ENCODE measurements at places on chromosomes 11 and 22.
A peak's percentile ranks its signal among the peaks of the same experiment; 100 is the strongest.

GRCh38 chr11:75773595-75774353 is 5.2 kb downstream of the DGAT2 start:
- peak; percentile 31 for DNase-seq

GRCh38 chr11:17607591-17608570 is 60.8 kb downstream of the OTOG start:
- DNase-seq: peak; percentile 9

DNA sequence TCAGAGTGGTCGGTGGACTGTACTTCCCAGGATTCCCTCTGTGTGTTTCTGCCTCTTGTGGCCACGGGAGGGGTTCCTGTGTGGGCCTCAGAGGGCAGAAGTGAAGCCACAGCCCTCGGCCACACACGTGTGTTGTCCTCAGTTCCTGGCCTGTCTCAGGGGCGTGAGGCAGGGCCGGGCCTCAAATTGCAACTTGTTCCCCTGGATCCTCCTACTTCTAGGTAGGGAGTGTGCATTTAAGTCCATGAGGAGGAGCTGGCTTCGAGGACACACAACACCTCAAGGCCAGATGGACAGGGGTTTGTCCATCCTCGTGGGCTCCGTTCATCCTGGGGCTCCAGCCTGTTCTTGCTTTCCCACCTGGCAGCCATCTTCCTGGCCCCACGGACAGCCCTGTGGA is 573.0 kb downstream of the TBC1D22A start:
- DNase-seq: no peak

DNA sequence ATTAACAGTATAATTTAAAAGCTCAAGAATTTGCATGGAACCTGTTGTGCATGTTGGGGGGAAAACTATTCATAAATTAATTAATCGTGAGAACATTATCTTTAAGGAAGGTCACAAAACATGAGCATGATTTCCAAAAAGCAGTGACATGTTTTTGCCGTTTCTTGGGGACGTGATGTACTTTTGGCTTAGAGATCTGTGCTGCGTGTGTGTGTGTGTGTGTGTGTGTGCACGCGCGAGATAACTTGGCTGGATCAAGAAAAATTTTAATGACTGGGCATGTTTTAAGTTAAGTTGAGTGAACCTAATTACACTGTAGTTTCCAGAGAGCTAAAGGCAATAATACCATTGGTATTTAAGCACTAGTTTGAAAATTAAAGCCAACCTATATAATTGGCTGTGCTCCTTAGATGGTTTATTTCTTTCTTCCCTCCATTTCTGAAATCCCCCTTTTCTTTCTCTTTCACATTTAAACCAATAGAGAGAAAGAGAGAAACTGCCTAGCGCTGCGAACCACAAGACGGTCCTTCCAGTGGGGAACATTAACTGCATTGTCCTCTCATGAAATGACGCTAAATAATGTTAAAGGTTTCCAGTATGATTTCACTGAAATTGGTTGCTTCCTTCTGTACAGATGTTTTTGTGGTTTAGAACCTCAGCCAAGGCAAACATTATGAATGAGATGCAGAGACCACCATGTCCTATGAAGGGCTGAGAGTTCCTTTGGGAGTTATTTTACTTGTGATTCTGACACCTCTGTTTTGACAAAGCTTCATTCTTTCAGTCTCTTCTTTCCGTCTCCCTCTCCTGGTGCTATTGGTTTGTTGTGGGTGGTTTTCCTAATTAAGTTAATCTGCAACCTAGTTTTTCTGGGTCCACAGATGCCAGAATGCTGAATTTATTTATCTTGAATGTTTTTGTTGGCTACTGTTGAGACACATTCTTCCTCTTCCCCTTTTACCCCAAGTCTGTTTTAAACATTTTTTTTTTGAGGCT is 51.7 kb downstream of the ZBTB16 start:
- no peak for DNase-seq

DNA sequence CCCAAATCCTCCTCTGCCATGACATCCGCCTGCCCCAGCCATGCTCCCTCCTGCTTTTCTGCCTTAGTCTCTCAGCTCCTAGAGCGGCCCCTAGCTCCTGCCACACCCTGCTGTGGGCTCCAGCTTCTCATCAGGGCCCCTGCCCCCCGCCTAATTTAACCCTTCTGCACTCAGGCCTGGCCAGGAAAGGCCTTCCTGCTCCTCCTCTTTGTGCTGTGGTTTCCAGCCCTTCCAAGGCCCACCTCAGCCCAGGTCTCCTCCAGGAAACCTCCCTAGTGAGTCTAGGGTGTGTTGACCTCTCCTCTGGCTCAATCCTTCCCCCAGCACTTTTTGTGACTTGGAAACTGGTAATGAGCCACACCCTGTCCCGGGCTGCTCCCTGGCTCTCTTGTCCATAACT is 11.3 kb downstream of the PTPN5 start:
- no peak for DNase-seq

GRCh38 chr11:17702876-17703275 is 16.5 kb upstream of the MYOD1 start:
- no peak for DNase-seq

DNA sequence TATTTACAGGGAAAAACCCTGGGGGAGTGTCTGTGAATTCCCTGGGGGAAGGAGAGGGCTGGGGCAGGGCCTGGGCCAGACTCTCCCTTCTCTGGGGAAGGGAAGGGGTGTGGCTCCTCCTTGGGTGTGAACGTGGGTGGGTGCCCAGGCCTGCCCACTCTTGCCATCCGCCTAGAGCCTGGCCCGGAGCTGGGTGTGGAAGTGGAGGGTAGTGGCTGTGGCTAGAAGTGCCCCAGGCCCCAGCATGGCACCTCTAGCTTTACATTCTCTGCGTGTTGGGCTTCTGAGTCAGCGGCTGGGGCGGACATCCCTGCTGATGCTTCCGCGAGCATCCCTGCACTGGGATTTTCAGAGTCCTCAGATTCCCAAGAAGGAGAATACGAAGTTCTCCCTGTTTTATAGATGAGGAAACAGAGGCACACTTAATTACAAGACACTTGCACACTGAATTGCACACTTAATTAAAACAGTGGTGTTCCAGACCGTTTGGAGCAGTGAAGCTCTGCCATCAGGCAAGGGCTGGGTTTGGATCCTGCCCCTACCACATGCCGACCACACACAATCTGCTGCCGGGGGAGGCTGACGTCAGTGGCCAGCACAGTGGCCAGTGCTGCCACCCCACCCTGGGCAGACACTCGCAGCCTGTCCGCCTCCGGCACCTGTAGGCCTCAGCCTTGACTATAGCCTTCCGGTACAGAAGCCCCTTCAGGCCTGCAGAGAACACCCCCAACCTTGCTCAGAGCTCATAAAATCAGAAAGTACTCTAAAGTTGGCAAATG is 7.6 kb downstream of the BAD start:
- DNase-seq: no peak

DNA sequence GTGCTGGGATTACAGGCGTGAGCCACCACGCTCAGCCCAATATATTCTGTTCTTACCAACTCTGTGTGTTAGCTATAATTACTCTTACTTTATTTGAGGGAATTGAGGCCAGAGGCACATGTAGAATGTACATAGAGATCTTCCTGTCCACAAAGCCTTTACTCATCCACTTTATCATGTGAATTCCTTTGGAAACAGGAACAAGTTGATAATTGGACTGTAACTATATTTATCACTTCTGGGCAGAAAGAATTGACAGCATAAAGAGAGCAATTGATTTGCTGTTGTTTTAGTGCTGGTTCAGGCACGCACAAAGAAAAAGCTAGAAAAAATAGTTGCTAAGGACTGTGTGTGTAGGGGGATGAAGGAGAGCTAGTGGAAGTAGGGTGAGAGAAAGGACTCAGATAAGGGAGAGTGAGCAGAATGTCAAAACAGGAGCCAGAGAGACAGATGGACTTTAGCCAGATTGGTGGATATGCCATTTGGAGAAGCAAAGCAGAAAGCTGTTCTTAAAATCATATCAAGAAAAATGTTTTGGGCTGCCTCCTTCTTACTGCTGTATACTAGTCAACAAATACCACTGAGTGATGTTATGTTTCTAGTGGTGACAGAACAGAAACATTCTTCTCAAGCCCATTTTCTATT is 929.8 kb upstream of the CNTN5 start:
- no peak for DNase-seq

DNA sequence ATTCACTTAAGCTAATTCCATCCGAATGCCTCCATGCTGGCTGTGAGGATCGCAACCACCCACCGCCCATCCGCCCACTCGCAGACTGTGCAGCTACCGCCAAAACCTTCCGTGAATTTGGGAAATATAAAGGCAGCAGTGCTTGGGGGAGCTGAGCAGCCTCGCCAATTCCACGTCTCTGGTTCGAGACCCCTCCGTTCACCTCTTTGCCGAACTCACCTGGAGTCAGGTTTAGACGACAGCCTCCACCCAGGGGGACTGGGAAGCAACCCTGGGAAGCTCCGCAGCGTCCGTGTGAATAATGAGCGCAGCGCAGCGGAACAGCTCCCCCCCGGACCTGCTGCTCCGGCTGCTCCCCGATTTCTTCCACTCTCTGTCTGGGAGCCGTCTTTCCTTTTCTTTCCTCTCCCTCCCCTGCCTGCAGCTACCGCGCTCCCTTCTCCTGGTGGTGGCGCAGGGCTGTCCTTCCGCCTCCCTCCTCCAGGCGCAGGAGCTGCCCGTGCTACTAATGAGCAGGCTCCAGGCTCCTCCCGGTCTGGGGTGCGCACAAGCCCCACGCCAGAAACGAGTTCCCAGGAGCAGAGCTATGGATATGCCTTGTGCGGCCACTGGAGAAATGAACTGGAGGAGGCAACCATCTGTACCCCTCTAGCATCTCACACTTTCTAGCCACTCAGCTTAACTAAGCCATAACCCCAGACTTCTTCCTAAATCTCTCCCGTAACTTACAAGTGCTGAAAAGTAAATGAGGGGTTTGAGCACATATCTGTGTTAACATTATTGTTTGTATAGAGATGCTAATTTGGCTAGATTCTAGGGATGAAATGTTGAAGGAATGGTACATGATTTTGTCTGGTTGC is 107.3 kb downstream of the XKR3 start:
- no peak for DNase-seq

DNA sequence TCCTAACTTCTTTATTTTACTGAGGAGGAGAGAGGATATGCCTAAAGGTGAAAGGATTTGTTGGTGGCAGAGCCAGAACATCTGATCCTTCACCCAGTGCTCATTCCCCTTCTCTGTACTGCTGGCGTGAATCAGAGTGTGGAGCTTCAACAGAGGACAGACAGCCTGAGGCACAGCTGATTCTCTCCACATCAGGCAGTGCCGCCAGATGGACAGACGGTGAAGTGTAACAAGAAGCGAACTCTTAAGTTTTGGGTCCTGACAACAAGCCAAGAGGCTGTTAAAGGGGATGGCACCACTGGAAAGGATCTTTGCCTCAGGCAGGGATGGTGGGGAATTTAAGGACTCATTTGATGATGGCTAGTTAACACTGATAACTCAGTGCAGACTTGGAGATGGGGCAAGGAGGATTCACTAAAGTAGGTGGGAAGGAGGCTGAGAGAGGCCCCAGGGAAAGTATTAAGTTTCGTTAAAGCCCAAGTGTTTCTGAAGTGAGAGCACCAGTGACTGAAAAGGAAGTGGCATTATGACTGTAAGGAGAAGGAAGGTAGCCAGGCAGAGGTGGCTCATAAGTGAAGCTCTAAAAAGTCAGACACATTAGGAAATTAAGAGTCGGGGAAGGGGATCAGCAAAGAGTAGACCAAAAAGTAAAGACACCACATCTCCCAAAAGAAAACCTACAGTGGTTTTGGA is 81.3 kb downstream of the CLPB start:
- DNase-seq: peak; percentile 34

- DNase-seq: no peak
Observed at GRCh38 chr11:44750551-44751465, 24.0 kb downstream of the TSPAN18 start.

GRCh38 chr11:16031210-16031609 is 325.1 kb downstream of the SOX6 start:
- DNase-seq: no peak

DNA sequence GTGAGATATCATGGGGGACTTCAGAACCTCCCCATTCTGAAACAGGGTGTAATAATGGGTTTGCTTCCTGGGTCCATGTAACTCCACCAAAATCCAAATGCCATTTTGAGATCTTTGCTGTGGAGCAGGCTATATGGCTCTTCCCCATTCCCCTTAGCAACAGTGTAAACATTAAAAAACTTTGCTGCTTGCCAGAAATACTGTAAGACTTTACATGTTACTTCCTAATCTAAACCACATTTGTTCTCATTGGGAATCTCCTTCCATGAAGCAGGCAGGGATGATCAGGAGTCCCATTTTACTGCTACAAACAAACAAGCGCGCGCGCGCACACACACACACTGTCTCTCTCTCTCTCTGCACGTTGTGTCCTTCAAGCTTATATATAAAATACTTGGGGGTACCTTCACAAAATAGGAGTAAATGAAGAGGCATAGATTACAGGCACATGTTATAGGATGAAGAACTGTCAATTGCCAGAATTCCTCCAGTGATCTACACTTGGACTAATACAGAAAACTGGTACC is 86.5 kb downstream of the ANO3 start:
- DNase-seq: no peak

DNA sequence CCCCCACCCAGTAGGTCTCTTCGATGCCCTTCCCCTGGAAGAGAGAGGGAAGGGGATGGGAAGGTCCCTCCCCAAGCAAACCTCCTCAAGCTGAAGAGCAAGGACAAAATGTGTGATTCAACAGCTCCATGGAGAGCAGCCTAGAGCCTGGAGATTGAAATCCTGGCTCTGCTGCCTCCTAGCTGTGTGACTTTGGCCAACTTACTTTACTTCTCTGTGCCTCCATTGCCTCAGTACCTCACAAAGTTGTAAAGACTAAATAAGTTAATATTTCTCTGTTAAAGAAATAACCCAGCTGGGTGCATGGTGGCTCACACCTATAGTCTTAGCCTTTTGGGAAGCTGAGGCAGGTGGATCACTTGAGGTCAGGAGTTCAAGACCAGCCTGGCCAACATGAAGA is 21.1 kb upstream of the LRRC32 start:
- DNase-seq: no peak

- no peak for DNase-seq
Observed at GRCh38 chr11:92852946-92853345, 116.5 kb upstream of the MTNR1B start.

DNA sequence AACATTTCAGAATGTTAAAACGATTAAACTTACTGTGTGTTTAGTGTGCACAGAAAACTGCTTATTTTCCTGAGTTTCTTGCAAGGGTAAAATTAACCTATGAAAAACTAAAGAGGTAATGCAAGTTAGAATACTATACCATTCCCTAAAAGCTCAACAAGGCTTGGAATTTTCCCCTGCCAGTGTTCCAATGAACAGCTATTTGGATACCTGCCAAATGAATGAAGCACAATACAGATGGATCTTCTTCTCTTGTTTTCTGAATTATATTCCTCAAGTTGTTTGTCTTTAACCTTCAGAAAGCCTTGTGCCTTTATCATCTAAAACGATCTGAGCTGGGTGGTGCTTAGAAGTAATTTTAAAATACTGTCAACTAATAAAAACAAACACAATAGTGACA is 204.5 kb downstream of the LRRC4C start:
- no peak for DNase-seq

Measured in stimulated activated CD8-positive, alpha-beta memory T cell treated with anti-CD3 and anti-CD28 coated beads, Interleukin-4, amount 100 ng/mL, for 48 hours (primary cell).